SW480 (cell line): ENCODE measurements at places on chromosomes 12 and 14.
A peak's percentile ranks its signal among the peaks of the same experiment; 100 is the strongest.

GRCh38 chr12:97292588-97292987 is 170.0 kb upstream of the RMST start:
- DNase-seq, result no peak

DNA sequence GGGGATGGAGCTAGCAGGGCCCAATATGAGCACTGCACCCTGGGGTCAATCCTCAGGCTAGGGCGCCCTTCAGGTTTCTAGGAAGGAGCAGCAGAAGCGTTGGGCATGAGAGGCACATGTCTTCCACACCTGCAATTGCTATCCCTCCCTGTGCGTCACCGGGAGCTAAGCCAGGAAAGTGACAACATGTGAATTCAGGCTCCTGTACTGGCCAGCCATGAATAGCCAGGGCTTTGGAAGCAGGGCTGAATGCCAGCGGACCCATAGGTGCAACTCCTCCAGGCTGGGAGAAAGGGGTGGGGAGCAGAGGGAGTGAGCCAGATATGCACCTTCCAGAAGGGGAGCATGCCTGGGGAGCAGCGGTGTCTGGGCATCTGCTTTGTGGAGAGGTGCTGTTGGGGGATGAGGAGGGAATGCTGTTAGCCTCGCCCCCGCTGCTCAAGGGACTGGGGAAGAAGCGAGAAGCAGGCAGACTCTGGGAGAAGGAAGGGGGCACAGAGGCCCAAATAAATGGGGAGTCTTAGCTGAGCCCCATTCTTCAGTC is 6.1 kb downstream of the HOXC5 start:
- DNase-seq, result no peak

GRCh38 chr14:72904840-72905561 is 11.1 kb upstream of the DPF3 start:
- peak; percentile 73 for DNase-seq

- DNase-seq, result no peak
Observed at GRCh38 chr14:80344208-80344607, 132.9 kb upstream of the DIO2 start.

DNA sequence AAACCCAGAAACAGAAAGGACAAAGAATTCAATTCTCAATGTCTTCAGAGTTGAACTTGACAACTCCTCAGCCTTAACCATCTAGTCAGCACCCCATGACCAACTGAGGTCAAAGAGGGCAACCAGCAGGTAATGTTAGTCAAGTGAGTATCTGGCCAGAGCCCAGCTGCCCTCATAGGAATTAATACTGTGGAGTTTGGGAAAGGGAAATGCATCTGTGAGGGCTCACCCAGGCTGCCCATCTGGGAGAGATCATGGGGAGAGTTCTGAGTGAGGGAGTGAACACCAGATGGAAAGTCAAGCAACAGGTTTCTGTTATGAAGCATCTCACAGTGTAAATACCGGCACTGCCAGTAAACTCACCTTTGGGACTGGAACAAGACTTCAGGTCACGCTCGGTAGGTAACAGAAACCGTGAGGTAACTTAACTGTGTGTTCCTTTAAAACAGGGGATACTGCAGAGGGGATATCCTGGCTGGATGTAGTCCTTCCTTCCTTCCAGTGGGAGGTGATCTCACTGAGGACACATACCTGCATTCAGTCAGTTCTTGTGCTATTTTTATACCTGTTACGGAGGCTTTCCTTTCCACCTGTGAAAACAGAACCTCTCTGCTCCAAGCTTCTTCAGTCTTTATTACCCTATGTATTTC is 94.4 kb downstream of the DAD1 start:
- DNase-seq, result no peak

GRCh38 chr14:56889705-56890104 is 79.4 kb upstream of the OTX2 start:
- no peak for DNase-seq

- DNase-seq, result peak; percentile 60
Observed at GRCh38 chr14:69483765-69484443, 624 bp upstream of the PLEKHD1 start.

DNA sequence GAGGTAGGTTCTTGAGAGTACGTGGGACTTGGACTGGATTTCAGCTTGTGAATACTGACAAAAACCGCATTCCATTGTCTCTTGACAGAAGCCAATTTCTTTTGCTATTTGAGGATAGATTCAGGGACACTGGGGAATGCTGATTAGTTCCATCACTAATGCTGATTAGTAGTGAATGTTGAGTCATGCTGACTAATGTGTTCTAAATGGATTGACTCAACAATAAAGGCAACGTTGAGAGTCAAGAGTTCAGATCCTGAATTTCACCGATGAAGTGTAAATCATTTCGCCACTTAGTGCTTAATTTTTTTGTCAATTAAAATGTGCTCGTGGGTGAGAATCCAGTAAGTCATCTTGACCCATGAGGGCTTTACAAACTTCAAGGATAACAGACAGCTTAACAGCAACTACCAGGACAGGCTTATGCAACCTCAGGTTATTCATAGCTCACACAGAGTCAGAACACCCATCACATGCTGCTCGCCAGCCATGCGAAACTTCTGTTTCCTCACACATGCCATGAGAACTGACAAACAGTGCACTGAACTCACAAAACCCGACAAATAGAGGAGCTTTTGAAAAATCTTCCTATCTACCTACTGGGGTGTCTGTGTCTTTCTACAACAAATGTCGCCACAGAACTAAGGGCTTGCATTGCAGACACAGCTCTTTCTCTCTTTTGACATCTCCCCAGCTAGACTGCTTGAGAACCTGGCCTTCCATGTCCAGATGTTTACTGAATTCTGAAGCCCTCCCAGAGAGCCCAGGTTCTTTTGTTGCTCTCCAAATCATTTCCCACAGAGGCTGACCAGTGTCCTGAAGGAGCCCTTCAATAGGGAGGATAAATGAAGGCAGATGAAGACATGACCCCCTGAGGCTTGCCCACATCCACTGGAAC is 316.4 kb downstream of the ZFP36L1 start:
- DNase-seq, result no peak

- no peak for DNase-seq
Observed at GRCh38 chr14:96384053-96384452, 7.9 kb upstream of the AK7 start.

GRCh38 chr14:79586416-79586815 is 624.9 kb downstream of the DIO2 start:
- no peak for DNase-seq

DNA sequence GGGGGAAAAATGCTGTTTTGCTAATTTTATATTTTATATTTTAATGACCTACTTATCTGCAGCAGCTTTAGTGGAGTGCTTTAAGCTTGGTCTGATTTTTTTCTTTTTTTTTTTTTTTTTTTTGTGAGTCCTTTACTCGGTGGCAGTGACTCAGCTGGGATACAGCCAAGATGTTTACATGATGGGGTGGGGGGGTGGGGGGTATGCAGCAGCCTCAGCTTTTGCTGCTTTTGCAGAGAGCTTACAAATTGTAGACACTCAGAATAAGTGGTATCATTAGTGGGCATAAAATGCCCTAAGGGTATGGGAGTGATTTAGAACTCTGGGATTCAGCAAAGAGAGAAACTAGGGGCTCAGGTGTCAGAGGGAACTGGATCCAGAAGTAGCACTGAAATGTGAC is 38.2 kb upstream of the ARHGAP5 start:
- DNase-seq, result no peak

DNA sequence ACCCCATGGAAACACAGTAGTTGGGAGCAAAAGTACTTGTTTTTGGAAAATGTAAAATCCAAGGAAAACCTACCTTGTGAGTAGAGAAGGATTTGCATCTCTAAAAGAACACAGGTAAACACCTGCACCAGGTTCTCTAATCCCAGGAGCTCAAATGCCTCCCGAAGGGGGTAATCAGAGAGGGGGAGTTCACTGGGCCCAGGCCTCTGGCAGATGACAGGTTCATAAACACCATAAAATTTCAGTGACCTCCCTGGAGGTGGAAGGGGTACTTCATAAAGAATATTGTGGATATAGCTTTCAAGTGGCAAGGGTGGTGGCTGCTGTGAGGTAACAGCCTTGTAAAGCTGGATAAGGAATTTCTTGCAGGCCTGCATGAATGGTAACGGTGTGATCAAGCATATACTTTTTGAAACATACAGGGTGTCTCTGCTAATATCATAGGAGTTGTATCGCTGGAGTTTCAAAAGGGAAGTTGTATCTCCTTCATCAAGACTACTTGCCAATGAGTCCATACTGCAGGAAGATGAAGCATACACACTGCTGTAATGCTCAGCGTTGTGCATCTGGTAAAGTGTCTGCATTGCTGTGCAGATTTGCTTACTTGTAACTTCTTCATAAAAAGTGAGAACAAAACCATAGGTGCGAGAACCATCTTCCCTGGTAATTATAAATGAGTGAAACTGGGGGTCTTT is 111.3 kb downstream of the DENND5B start:
- no peak for DNase-seq

DNA sequence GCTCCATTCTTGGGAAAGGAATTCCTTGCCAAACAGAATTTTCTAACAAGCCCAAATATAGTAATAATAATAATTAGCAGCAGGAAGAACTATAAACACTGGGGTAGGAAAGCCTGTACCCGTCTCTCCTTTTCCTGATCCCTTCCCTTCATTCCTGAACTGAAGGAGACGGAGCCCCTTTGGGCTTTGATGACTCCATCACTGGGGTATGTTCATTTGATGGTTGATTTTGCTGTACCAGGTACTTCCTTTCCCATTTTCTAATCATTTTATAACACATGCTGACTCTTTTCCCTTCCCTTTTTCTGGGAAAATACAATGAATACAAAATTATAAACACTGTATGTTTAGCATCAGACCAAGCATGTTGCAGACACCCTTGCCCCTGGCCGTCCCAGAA is 3.6 kb upstream of the RCOR1 start:
- no peak for DNase-seq

GRCh38 chr12:77723308-77723707 is 107.4 kb upstream of the NAV3 start:
- no peak for DNase-seq

DNA sequence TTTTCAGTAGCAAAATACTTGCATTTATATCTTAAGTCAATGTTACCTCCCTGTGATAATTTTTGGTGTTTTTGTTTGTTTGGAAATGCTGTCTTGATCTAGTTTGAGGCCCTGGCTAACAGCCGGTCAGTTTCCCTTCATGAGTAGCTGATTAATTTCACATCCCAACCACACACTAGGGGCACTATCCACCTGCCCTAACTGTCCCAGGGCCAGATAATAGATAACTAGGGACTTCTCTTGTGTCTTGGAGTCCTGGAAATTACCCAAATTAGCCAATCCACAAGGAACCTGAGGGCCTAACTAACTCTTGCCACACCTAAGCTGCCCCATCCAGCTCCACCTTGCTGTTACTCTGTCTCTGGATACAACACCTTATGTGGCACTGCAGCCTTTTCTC is 399.9 kb downstream of the FOXG1 start:
- no peak for DNase-seq

GRCh38 chr14:50961605-50962221 is 17.4 kb upstream of the PYGL start:
- no peak for DNase-seq
